ENCODE measurements at places on chromosomes 6 and 20. TPM values are rescaled to one million over a fixed set of nuclear protein-coding genes. Genes with fewer than 3 reads are reported as not detected.

Gene ANGPT4
- not detected for total RNA-seq

Gene NUP153
- total RNA-seq = 67.2 TPM

Gene SPATS1
- not detected for total RNA-seq

Gene SMLR1
- total RNA-seq = not detected

Gene HLA-DQA2
- not detected for total RNA-seq
